Thoracic aorta (tissue), 2 donors: ENCODE measurements at places on chromosomes 13 and 19.

GRCh38 chr13:77062097-77062496 lies 35.1 kb upstream of the FBXL3 start:
- DNase-seq = no peak

- DNase-seq = no peak
These were observed 157.0 kb upstream of the FNDC3A start for GRCh38 chr13:48818495-48819356.

DNA sequence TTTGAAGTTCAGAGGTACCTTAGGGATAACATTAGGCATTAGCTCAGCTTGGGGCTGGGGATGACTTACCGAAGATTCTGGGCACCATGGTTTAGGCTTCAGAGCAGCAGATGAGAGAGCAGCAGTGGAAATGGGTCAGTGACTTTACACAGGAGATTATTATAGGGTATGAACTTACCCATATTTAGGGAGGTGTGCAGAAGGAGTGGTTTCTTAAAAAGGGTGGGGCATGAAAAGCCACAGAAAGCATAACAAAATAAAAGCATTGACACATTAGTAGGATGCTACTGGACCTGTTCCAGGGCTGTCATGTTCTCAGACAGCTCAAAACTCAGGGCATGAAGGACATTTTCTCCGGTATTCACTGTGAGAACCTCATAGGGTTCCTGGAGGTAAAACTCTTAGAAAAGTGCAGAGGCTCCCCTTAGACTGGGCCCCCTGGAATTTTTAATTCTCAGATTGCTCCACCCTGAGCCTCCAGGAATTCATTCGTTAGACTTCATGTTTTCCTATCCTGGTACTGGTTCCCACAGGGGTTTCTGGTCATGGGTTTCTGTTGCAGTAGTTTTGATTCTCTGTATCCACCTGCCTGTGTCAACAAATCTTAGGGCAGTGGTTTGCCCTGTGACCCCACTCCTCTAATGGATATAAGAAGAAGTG lies 20.7 kb downstream of the IGFL1 start:
- no peak for DNase-seq

DNA sequence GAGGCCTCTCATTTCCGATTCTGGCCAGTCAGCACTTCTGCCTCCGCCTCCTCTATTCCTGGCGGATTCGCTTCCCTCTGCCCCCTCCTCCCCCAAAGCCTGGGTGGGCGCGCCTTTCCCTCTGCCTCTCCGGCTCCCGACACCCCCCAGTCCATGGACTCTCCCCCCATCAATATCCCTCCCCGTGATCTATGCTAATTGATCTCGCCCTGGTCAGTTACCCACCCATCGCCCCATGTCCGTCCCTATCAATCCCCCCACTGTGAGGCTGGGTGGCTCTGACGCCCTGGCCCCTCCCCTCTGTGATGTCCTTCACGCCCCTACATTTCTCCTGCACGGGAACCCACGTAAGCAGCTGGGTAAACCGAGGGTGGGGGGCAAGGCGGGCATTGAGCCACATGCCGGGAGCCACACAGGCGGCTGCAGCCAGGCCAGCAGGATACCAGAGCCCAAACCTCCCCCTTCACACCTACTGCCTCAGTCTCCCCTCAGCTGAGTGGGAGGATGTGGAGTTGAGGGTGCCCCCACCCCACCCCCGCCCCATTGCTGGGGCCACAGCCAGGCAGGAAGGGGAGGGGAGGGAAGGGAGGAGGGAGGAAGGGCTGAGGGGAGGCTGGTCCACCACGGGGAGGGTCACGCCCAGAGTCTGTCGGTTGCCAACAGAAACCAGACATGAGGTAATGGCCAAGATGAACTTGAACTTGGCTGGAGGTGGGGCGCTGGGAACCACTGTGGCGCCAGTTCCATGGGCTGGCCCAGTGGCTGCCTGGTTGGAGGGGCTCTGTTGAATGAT lies 21.0 kb downstream of the SMIM24 start:
- DNase-seq = peak; percentile 87

DNA sequence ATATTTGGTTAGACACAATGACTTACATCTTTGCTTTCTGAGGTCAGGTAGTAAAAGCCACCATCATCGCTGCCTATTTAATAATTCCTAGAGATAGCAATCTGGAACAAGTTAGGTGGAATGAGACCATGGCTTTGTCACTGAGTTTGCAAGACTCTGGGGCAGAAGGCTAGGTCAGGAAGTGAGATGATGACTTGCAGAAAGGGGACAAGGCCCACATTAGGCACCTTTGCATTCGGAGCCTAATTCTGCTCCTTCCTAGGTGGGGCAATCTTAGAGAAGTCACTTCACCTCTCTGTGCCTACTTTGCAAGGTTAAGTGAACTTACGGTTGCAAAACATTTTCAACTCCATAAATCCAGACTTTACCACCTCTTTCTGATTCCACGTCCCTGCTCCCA lies 10.3 kb downstream of the EDDM13 start:
- DNase-seq = no peak

GRCh38 chr19:58396691-58397532 lies 1.5 kb downstream of the RNF225 start:
- DNase-seq = no peak

DNA sequence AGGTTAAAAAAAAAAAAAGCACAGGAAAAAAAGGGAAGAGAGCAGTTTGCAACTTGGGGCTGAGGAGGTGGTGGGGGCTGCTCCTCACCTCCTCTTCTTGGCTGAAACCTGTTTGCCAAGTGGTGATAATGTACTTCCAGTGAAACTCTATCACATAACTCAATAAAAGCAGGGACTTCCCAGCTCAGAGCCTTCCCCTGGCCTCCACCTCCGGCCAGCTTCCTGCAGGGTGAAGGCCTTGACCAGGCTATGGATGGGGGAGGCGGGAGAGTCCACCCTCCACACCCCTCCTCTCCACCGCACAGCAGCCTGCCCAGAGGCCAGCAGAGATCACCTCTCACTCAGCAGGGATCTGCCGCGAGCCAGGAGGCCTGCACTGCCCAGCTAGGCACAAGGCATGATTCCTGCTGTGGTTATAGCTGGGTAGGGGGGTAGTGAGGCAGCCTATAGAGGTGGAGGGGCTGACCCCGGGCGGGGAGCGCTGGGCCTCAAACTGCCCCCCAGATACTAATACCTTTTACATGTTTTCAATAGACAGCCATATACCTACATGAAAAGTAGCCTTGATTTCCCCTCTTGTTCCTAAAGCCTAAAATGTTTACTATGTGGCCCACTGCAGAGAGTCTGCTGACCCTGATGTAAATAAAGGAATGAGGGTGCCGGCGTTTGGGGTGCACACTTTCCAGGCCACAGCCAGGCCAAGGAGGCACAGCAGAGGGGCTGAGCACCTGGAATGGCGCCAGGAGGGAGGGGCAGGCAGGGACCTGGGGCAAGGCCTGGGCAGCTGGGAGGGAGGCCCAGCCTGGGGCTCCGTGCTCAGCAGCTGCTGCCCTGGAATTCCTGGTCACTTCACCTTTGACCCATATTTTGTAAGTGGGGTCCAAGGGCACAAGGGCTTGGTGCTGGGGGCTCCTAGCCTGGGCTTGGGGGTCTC lies 10.3 kb downstream of the ZNF787 start:
- DNase-seq = no peak

- DNase-seq = no peak
These were observed 2816.6 kb downstream of the PCDH9 start for GRCh38 chr13:64413529-64413928.

DNA sequence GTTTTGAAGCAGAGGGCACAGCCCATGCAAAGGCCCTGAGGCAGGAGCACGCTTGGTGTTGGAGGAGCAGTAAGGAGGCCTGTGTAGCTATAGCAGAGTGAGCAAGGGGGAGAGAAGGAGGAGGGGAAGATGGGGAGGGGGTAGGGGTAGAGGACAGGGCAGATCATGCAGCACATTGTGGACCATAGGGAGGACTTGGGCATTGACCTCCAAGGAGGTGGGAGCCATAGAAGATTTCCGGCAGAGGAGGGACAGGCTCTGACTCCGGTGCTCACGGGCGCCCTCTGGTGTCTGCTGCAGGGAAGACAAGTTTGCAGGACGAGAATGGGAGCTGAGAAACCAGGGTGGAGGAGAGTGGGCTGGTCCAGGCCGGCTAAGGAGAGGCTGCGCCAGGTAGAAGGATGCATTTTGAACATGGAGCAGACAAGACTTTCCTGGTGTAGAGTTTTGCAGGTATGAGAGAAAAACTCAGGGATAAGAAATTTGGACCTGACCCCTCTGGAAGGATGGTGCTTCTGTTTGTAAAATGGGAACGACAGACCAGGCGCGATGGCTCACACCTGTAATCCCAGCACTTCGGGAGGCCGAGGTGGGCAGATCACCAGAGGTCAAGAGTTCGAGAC lies 13.7 kb upstream of the CREB3L3 start:
- DNase-seq = peak; percentile 25

GRCh38 chr13:107006661-107007060 lies 438.7 kb upstream of the ARGLU1 start:
- DNase-seq = no peak

DNA sequence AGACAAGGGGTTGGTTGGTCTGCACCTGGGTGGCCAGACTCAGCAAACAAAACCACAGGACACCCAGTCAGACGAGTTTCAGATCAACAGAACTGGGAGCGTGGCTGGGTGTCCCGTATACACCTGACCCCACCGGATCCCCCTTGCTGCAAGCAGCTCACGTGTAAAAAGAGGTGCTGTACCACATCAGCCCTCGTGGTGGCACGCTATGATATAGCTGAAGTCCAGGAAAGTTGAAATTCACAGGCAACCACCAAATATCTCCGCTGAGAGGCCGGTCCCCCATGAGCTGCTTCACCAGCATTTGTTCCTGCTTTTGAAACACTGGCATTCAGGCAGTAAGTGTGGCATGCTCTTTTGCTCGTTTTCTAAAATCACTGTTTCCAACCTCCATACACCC lies 92.3 kb downstream of the TUBA3C start:
- no peak for DNase-seq

DNA sequence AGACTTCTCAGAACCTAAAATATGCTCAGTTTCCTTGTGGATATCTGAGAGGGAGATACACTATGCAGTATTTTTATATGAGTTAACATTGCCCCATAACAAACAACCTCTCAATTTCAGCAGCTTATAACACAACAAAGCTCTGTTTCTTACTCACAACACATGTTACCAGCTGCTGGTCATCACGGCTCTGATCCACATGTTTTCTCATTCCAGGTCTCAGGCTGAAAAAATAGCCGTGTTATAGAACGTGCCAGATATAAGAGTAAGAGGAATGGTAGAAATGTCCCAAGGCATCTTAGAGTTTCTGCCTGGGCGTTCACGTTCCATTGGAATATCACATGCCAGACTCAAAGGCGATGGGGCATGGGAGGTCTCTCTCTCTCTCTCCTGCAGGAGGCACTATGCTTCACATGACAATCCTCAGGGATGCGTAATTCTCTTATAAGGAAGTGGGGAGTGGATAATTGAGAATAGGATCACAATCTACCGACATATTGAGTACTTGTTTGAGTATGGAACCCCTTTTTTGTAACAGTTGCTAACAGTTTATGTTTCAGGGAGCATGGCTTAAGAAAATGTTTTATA lies 246.6 kb downstream of the NHLRC3 start:
- no peak for DNase-seq

DNA sequence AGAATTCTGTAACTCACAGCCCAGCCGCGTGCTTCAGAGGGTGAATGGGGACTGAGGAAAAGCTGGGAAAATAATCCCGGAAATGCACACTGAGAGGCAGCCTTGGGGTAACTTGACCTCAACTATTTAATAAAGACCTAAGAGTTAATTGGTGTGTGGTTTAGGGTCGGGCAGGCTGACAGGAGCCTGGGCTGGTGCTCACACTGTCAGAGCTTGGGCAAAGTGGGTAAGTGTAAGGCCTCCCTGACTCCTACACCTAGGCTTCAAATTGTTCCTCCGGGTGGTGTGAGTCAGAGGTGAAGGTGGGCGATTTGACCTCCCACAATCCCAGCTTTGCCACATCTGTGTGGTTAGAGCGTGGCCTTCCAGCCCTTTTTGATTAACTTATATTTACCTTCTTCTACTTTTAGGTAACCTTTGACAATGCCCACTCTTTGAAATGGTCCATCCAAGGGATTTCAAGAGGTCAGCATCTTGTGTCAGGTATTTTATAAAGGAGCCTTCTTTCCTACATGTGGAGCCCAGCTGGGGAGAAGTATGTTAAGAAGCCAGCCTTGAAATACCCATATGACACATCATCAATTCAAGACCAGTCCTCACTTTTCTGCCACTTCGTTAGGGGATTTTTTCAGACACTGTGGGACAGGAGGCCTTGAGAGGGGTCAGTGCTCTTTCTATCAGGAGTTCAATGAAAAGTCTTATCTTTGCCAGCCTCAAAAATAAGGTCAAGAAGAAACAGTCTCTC lies 114.2 kb downstream of the NUFIP1 start:
- no peak for DNase-seq

DNA sequence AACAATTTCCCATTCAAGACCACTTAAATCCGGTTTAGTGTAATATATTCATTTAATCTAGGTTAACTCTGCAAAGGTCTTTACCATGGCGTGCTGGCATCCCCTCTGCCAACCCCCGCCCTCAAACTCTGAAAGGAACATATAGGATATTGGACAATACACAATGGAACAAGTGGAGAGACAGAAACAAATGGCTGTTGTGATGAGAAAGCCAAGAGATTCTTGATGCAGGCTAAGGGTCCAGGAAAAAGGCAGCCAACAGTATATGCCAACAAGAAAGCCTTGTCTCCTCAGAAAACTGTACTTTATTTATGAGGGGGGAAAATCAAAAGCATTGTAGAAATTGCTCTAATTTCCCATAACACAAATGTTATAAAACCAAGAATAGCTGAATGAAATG lies 407.3 kb upstream of the SGCG start:
- no peak for DNase-seq

DNA sequence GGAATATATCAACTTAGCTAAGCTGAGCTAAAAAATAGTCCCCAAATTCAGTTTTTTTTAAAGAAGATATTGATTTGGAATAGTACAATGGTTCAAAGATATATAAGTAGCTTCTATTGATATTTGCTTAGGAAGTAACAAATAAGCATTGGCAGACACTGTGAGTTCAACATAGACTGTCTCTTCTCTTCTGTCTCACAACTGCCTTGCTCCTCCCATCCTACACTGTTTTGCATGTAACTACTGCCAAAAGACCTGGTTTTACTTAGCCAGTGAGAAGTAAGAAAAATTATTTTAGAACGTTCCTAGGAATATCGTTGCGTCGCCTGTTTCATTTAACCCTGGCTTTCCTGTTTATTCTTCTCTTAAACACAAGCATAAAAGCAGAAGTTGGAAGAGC lies 859.0 kb upstream of the SPRY2 start:
- no peak for DNase-seq

- DNase-seq = no peak
These were observed 18.0 kb upstream of the ITGBL1 start for GRCh38 chr13:101434486-101434885.

GRCh38 chr19:28213470-28214082 lies 999.4 kb downstream of the UQCRFS1 start:
- DNase-seq = no peak

- no peak for DNase-seq
These were observed 179.8 kb downstream of the KCNRG start for GRCh38 chr13:50195045-50195444.

GRCh38 chr13:43786766-43787517 lies at the start of gene ENOX1:
Gene ENOX1 (minus strand): TSS chr13:43786972.
- no peak for DNase-seq
